IMR-90 (cell line): ENCODE measurements at places on chromosomes 7 and 10.

GRCh38 chr7:146731185-146731584, 614.6 kb downstream of the CNTNAP2 start:
- no peak for DNase-seq

GRCh38 chr7:114865564-114865963, 56.3 kb upstream of the MDFIC start:
- peak; percentile 64 for DNase-seq

GRCh38 chr10:132057191-132057681, 8.5 kb upstream of the JAKMIP3 start:
- no peak for DNase-seq

DNA sequence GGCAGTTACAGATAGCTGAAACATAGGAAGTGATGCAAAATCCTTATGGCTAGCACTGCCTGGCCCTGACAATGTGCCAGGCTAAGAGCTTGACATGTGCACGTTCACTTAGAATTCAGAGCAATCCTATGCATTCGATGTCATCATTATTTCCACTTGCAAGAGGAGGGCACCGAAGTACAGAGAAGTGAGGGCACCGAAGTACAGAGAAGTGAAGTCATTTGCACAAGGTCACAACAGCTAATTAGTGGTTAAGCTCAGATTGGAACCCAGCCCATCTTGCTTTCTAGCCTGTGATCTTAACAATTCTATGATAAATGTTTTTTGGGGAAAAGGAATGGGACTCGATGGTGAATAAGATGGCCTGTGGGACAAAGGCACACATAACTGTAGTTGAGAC, 73.4 kb downstream of the ARHGAP22 start:
- no peak for DNase-seq

GRCh38 chr7:152485826-152486225, 50.0 kb upstream of the KMT2C start:
- DNase-seq: no peak

- no peak for DNase-seq
Observed at GRCh38 chr10:123390874-123391273, 236.7 kb downstream of the BUB3 start.

DNA sequence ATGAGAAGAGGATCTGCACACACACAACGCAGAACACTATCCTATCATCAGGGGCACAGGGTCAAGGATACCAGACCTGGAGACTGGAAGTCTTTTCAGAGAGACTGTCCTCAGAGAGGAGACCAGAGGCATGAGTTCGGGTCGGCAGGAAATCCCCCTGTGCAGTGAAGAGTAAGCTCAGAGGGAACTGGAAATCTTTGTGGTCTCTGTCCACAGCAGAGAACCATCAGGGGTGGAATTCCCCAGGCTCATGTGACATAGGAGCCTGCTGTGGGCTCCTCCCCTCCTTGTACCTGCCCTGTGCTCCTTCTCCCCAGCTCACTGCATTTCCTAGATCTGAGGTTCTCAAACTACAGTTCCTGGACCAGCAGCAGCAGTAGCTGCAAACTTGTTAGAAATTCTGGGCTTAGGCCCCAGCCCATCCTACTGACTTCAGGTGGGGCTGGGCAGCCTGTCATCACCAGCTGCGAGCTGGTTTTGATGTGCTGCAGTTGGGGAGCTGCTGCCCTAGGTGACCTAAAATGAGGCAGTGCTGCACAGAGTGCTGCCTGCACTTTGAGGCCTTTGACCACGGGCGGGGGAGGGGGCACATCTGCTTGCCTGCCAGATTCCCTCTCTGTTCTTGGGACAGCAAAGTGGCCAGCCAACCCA, 2.4 kb downstream of the ZMIZ2 start:
- peak; percentile 52 for DNase-seq
